ENCODE measurements at places on chromosomes 4 and X.

DNA sequence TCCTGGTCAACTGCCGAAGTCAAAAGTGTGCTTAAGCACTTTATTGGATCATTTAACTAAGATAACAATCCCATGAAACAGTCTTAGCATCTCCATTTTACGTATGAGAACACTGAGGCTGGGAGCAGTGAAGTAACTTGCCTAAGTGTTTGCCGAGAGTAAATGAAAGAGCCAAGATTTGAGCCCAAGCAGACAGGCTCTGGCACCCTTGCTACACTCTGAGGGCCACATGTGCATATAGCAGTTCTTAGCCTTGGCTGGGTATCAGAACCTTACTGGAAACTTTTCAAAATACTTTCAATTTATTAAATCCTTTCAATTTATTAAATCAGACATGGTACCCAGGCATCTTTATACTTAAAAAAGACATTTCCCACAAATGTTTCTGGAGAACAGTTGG is 225.9 kb downstream of the NR3C2 start:
- no peak for DNase-seq

DNA sequence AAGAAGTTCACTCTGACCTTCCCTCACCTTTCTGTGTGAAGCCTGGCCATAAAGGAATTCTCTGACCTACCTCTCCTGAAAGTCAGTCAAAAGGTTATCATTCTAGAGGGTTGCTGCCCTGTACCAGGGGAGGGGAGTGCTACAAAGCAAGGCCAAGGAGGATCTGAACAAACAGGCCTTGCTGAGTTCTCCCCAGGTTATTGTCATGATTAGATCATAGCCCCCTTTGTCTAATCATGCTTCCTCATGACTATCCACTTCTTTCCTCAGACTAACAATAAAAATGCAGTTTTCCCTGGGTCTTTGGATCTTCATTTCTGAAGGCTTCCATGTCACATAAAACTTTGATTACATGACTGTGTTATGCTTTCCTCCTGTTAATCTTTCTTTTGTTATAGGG is 472.0 kb downstream of the IQCM start:
- DNase-seq: no peak

DNA sequence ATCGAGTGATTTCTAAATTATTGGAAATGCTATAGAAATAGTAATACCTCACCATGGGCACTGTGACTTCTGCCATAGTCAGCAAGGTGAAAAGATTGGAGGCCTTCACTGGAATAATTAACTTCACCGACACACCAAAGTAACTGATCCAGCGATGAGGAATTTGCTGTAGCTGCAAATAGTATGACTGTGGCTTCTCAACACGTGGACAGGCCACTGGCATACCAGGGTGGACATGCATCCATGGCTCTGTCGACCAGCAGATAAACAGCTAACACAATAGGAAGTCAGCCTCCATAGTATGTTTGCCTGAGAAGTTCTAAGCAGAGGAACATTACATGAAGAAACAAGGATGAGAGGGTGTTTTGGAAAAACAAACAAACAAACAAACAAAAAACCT is 10.9 kb upstream of the FAT4 start:
- DNase-seq: no peak

DNA sequence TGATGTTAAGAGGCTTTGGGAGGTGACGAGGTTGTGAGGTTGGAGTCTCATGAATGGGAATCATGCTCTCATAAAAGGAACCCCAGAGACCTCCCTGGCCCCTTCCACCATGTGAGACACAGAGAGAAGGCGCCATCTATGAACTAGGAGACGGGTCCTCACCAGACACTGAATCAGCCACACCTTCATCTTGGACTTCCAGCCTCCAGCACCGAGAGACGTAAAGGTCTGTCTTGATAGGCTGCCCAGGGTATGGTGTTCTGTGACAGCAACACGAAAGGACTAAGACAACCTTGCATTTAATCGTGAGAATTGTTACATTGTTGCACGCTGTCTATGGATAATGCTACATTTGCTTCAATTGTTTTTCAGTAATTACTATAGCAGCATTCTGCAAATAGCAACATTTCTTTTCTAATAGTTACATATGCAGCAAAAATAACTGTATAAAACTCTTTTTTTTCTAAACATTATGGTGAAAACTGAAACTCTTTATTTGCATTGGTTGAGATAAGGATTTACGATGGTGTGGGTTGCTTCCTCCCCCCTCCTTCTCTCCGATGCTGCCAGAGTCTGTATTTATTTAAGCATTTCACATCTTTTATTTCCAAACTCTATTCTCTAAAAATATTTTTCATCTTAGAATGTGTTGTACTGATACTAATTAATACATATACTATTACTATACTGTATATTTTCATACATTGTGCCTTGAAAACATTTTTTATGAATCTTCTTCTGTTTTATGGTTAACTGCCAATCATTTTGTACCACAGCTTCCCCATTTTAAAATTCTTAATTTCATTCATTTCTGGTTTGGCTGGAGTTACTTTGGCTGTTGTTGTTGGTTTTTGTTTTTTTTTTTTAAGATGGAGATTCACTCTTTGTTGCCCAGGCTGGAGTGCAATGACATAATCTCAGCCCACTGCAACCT is 26.4 kb upstream of the AKAP17A start:
- DNase-seq: no peak

- no peak for DNase-seq
Observed at GRCh38 chrX:111823128-111823527, 52.9 kb upstream of the TRPC5OS start.

DNA sequence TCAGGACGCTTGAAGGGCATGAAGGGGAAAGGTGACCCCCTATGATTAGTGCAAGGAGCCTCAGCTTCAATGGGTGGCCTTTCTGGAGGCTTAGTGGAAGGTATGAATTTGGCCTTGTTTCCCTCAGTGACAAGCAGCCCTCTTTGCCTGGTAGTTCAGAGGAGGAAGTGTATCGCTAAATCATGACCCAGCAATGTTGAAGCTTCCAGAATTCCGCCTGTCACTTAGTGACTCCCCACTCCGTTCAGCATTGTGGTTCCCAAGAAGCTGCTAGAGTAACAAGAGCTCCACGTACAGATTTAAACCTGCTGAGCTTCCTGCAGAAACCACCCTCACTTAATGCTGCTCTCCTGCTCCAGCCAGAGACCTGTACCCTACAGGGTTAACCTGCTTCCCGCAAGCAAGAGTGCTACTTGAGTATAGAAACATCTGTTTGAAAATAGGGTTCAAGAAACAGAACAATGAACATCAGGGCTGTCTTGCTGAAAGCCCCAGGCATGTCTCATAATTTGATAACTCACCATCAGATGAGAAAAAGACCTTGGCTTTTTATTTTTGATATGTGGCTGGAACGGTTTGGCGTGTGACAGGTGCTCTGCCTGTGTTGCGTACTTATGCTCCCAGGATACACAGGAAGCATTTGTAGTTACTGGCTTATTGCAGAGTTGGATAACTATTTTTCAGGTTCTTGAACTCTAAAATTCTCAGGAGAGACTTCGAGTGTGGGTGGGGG is 105.2 kb downstream of the UCHL1 start:
- no peak for DNase-seq

DNA sequence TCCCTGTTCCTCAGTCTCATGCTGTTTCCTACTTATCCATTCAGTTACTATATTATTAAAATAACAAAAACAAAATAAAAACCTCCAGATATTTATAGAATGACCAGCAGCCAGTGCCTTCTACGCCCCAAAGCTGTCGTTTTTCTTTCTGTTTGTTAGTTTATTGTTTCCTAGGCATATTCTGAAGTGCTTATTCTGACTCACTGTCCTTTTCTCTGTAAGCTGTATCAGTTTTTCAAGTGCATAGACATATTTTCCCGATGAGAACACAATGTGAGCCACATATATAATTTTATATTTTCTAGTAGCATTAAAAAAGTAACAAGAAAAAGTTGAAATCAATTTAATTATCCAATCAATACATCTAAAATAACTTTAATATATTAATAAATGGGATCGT is 2158.6 kb upstream of the TENM3 start:
- no peak for DNase-seq

- DNase-seq: peak; percentile 3
Observed at GRCh38 chr4:98260047-98260578, 1.1 kb upstream of the RAP1GDS1 start.

DNA sequence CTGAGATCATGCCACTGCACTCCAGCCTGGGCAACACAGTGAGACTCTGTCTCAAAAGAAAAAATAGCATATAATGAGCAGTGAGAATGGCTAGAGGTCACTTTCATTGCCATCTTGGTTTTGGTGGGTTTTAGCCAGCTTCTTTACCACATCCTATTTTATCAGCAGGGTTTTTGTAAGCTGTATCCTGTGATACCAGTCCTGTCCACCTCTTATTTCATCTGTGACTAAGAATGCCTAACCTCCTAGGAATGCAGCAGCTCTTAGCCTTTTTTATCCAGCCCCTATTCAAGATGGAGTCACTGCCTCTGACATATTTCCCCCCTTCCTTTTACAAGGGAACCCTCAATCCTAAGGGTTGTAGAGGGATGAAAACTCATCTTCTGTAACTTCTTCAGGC is 26.1 kb upstream of the IGFBP7 start:
- DNase-seq: no peak

GRCh38 chrX:127085939-127086338 is 266.4 kb downstream of the PRR32 start:
- DNase-seq: no peak

GRCh38 chr4:61451935-61452334 is 251.8 kb downstream of the ADGRL3 start:
- DNase-seq: no peak

DNA sequence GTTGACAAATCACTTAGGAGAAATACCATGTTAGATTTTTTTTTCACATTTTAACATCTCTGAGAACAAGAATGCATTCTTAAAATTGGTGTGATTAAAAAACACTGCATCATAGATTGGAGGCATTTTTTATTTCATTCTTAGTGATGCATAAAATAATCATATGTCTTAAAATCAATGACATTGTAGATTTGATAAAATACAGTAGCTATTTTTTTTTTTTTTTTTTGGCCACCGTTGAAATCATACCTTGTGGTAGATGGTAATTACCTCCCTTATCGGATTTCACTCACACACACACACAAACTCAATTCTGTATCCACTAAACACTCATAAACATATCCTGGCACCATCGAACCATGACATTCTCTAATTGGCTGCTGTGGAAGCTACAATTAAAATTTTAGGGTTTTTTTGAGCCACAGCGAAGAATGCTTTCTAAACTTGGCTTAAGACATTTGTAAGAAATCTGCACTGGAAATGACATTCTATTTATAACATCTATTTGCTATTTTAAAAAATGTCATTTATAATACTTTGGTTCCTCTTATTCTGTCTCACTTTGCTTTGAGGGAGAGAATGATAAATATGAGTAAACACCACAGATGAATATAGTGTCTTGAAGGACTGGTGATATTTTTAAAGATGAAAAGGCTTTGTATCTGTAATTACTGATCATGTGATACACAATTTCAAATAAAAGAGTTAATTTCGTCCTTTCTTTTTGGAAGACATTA is 60.1 kb downstream of the CCSER1 start:
- DNase-seq: no peak

GRCh38 chrX:134632355-134632754 is 25.9 kb downstream of the PLAC1 start:
- DNase-seq: no peak

DNA sequence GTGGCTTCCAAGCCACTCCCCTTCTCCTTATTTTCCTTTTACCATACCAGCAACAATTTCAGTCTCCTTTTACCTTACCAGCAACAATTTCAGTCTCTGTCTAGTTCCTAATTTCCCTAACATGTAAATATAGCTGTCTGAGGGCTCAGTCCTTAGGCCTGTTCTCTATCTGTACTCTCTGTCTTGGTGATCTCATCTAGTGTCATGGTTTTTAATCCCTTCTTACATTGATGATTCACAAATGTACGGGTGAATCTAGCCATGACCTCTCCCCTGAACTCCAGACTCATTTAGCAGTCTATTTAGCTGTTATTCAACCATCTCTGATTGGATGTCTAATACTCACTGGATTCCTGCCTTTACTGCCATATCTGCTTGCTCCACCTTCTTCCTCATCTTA is 7.2 kb downstream of the IL15 start:
- DNase-seq: no peak

DNA sequence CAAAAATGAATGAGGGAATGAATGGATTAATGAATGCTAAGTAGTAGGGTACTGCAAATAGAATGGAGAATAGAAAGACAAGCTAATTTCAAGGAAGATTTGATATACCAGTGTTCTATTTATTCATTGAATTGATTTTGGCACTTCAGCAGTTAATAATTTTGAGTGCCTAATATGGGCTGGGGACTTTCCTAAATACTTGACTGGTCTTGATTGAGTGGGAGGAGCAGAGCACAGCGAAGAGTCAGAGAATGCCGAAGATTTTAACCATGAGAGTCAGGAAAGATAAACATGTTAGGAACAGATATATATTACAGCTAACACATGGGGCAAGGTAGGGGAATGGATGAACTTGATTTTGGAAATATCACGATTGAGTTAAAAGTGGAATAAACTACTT is 10.6 kb downstream of the IL15 start:
- no peak for DNase-seq

GRCh38 chr4:141706445-141706844 is 70.1 kb downstream of the IL15 start:
- no peak for DNase-seq

- DNase-seq: no peak
Observed at GRCh38 chr4:11106190-11106589, 322.5 kb downstream of the HS3ST1 start.

DNA sequence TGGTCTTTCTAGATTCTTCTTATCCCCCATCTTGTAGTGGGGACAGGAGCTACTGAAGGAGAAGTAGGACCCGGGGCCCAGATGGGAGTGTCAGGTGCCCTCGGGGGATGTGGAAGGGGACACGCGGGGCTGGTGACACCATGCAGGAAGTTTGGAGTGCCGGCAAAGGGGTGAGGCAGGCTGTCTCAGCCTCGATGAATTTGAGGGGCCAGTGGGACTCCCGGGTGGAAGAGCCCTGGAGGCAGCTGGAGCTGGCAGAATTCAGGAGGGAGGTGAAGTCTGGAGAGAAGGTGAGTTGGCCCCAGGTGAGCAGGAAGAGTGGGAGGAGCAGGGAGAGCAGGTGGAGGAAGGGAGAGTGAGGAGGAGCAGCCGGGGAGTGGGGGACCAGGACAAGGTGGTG is 101.7 kb downstream of the CPZ start:
- no peak for DNase-seq

GRCh38 chr4:7753931-7754465 is 185.7 kb downstream of the AFAP1 start:
- no peak for DNase-seq

- no peak for DNase-seq
Observed at GRCh38 chr4:140719022-140719421, 37.2 kb downstream of the TBC1D9 start.

GRCh38 chrX:57070185-57070984 is 51.0 kb downstream of the SPIN2B start:
- no peak for DNase-seq
